Thyroid gland (tissue), 4 donors: ENCODE measurements at places on chromosomes 2 and 18.

DNA sequence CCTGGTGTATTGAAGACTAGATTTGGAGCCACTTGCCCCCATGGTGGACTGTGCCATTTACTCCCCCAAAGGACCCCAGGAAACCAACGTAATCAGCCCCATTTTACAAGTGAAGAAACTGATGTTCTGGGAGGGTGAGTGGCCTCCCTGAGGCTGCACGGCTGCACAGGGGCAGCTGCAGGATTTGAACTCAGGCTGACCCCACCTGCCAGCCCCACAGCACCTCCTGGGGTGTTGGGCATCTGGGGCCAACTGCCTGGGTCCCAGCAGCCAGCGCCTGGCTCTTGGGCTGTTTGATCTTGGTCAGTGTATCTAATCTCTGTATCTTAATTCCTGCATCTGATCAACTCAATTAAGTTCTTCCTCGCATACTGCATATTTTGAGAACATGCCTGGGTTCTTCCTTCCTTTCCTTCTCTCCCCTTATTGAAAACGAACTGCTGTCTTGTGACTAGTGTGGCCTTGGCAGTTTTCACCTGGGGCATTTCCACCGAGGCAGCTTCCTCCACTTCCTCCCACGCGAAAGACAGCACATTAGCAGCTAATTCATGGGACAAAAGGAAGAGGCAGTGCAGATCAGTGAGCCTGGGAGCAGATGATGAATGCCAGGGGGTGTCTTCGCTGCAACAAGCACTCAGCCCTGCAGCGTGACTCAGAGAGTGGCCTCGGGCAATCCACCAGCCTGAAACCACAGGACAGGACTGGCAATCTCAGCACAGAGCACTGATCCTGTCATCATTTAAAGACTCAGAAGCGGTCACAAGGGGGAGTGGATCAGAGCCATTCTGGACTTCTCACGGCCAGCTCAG, 184.1 kb upstream of the RAB12 start:
- DNase-seq = no peak

DNA sequence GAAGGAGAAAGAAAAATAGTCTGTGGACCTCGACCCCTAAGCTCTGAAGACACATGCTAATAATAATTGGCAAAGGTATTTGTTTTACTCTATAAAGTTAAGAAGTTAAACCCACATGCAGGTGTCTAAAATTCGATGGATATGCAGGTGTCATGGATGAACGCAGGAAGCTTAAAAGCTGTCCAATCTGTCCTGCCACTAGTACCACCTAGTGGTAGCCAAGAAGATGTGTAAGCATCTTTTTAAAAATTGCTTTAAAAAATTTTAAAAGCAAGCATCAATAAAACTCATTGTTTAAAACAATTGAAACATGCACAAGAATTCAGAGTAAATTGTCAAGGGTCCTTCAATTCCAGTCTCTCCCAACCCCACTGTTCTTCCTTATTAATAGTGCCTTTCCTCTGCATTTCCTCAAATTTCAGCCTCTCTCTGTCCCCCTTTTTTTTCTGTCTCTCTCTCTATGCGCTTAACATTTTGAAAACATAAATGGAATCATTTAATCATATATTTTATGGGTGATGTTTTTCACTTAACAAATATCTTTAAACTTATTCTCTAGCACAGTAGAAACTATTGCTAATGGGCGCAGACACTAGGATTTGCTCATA, 30.6 kb upstream of the PPP3R1 start:
- no peak for DNase-seq

- no peak for DNase-seq
Observed at GRCh38 chr2:65918760-65919187, 486.4 kb upstream of the SPRED2 start.

DNA sequence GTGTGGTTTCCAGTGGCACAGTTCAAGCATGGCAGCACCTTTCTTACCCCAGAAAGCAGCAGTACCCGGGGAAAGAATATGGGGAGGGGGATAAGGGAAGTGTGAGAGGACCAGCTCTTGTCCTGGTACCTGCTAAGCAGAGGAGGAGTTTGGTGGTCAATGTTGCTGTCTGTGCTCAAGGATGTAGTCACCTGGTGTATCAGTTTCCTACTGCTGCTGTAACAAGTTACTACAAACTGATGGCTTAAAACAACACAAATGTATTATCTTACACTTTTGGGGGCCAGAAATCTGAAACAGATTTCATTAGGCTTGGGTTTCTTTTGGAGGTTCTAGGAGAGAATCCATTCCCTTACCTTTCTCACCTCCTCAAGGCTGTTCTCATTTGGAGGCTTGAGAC, 77.5 kb downstream of the VSNL1 start:
- DNase-seq = no peak

DNA sequence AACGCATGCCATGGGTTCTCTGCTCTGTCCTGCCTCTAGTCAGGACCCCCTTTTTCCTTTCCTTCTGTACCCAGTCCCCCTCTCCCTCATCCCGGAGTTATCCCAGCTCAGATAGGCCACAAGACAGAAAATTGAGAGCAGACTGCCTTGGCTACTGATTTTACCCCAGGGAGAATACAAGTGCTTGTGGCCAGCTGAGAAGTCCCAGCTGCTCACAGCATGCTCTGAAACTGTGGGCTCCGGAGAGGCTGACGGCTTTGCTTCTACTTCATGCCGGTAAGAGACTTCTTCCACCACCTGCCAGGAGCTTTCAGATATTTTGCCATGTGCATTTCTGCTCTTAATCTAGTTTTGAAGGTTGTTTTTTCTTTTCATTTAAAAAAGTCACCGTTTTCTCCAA, 20.0 kb upstream of the SIX2 start:
- no peak for DNase-seq

DNA sequence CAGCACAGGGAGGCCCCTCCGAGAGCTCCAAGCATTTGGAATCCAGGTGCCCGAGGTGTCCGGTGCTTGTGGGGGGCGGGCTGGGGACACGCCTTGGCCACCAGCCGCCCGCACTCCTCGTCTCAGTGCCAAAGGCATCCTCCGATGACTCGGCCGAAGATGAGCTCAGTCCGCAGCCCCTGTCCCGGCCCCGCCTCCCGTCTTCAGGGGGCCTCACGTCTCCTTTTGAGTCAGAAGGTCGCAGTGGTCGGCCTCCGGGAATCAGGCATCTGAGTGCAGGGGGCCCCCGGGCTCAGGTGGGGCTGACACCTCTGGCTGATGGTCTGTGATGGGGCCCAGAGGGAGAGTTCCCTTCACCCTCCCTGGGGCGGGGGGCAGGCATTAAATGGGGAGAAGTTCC, 74.8 kb downstream of the NFATC1 start:
- DNase-seq = no peak

- DNase-seq = no peak
Observed at GRCh38 chr2:237389831-237390230, 24.1 kb downstream of the COL6A3 start.

DNA sequence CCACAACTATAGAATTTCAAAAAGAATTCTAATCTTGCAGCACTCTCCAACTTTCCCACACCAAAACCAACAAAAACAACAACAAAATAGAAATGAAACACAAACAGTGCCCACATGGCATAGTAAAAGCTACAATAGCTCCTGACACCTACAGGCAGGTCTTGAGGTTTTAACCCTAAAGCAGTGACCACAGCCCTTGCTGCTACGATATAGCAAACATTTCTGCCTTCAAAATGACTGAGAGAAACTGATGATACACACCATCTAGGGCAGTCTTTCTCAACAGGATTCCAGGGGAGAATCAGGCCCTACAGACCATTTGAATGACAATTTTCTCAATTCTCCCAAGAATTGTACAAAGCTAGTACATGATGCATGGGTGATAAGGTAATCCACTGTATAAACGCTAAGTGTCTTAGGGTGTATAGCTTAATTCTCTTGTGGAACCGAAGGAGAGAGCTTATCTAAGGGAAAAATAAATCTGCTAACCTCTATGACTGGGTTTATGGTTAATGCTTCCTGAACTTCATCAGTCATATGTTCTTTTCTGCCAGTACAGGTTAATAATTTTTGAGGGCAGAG, 46.5 kb downstream of the TRAK2 start:
- no peak for DNase-seq

GRCh38 chr2:105329561-105330495, at the start of gene TGFBRAP1:
Gene TGFBRAP1, minus strand, starts transcription at chr2:105329735. Its CDS starts 21,434 bp downstream, at chr2:105308301.
- DNase-seq = peak; percentile 55

DNA sequence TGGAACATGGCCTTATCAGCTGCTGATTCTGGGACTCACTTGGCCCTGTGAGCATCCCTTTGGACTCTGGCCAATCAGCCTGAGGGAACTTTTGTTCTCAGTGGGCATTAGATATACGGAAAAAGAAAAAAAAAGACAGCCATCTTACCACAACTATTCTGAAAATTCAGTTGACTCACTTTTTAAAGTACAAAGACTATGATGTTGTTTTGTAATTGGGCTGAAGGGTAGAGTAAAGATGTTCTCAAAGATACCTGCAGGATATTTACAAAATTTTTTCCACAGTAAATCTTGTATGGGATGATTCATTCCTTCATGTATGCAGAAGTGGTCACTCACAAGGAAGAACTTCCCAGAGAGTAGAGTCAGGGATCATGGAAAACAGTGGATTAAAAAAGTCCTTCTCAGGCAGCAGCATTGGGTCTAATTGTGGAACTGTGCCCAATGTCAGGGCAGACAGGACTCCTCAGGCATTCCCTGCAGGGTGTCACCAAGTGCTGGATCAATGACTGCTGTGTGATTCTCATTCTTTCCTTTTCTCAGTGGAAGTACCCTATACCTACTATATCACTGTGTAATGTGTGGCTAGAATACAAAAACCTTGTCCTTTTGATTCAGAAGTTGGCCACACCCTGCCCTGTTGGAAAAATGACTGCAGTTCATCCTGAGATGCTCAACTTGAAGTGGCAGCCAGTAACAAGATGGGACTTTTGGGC, 35.4 kb downstream of the SULT1C4 start:
- no peak for DNase-seq

- DNase-seq = no peak
Observed at GRCh38 chr2:181642086-181642485, 14.8 kb downstream of the CERKL start.

GRCh38 chr2:144374163-144374661, 145.7 kb downstream of the ZEB2 start:
- DNase-seq = no peak

- DNase-seq = no peak
Observed at GRCh38 chr18:5571666-5572065, 27.9 kb upstream of the EPB41L3 start.

- peak; percentile 6 for DNase-seq
Observed at GRCh38 chr2:206764673-206765241, 371 bp downstream of the MDH1B start.

GRCh38 chr2:28895189-28895893, 874 bp downstream of the WDR43 start:
- peak; percentile 34 for DNase-seq

- DNase-seq = peak; percentile 16
Observed at GRCh38 chr2:27715318-27716210, 51.9 kb downstream of the SLC4A1AP start.
